ENCODE measurements at places on chromosomes 2 and 18.
A peak's percentile ranks its signal among the peaks of the same experiment; 100 is the strongest.

GRCh38 chr2:30865243-30865642 lies 58.0 kb upstream of the CAPN13 start:
- no peak for DNase-seq
- H3K4me3 ChIP-seq, result no peak overlapping the region
- no peaks in the 10 kb centered on the region for H3K36me3 ChIP-seq
- no peak overlapping the region for H3K27ac ChIP-seq
- no peaks in the 10 kb centered on the region for H3K27me3 ChIP-seq

DNA sequence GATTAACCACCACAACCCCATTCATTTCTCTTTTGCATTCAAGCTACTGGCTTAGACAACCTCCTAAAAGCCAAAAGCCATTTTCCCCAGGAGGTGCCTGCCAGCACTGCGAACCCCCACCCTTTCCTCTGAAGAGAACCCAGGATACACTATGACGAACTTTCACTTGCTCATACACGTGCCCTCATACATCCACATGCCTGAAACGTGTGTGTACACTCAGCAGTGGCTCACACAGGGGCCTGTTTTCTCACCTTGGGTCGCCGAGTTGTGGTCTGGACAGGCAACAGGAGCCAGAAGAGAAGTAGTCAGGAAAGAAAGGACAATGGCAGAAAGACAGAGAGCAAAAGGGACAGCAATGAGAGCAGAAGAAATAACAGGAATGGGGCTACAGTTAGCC lies 7.4 kb downstream of the DCTN1 start:
- H3K4me1 ChIP-seq, result peaks cover 17% of the 10 kb centered on the region
- no peak for DNase-seq
- no peak overlapping the region for H3K27ac ChIP-seq
- H3K36me3 ChIP-seq, result peaks cover 14% of the 10 kb centered on the region
- no peaks in the 10 kb centered on the region for H3K27me3 ChIP-seq
- H3K4me3 ChIP-seq, result no peak overlapping the region

- H3K4me1 ChIP-seq, result peaks cover 24% of the 10 kb centered on the region
- H3K27ac ChIP-seq, result peak overlapping the region; percentile 49
- H3K27me3 ChIP-seq, result no peaks in the 10 kb centered on the region
- H3K4me3 ChIP-seq, result peak overlapping the region; percentile 35
Measured at GRCh38 chr2:73985308-73986084, 786 bp downstream of the TET3 start.

DNA sequence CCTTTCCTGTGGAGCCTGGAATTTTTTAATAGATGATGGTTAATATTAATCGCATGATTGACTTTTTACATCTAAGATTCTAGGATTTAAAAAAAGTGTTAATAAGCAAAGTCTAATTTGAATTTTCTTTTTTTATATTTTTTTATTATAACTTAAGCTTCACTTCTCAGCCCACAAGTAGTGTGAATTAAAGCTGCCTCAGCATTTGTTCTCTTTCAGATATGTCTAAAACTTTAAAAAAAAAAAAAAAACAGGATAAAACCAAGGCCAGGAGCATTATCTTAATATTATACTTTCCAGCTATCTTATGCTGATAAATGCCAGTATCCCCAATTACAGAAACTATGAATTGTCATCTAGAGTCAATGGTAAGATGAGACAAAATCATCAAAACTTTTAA lies 109.7 kb downstream of the CD226 start:
- H3K4me3 ChIP-seq, result no peak overlapping the region
- H3K27me3 ChIP-seq, result no peaks in the 10 kb centered on the region
- no peak for DNase-seq

DNA sequence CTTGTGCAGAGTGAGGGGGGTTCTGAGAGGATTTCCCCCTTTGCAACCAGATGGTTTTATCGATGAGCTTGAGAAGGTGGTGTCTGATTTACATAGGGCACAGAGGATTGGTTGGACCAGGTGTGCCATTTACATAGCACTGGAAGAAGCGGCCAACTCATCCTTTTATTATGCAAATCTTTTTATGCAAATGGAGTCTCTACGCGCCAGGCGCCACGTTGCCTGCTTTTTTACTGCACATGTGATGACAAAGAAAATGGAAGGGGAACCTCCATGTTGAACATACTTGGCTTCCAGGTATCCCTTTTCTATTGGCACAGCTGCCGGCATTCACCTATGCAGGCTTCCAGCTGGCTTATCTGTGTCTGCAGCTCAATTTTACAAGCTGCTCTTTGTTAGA lies 18.4 kb upstream of the TXNL4A start:
- no peak overlapping the region for H3K27ac ChIP-seq
- H3K27me3 ChIP-seq, result no peaks in the 10 kb centered on the region
- H3K4me1 ChIP-seq, result no peaks in the 10 kb centered on the region
- H3K36me3 ChIP-seq, result no peaks in the 10 kb centered on the region
- DNase-seq, result no peak
- no peak overlapping the region for H3K4me3 ChIP-seq
